SJCRH30 (cell line): ENCODE measurements at places on chromosomes 5 and 9. TPM values are rescaled to one million over a fixed set of nuclear protein-coding genes. Genes with fewer than 3 reads are reported as not detected.

GRCh38 chr9:129436751-129437625 lies 183.9 kb downstream of the C9orf50 start:
- DNase-seq: no peak

DNA sequence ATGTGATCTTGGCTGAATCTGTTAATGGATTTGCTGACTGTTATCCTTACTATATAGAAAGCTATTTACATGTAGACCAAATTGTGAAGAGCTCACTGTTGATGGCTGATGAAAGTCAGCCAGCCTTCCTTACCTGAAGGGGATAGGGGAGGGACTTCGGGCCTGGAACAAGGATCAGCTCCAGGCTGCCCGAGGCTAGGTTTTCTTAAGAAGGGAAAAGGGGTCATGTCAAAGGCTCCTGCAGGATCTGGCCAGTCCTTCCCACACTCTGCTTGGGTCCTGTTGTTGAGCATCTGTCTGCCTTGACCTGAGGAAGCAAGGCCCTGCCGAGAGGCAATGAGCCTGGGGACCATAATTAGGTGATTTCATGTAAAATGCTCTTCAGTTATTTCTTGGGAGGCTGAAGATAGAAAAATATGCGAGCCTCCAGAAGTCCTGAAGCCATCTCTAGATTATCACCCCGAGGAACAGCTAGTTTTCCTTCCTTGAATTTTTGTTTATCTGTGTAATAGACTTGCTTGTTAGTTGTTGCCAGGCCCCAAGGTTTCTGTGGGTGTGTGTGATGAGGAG lies 261.4 kb downstream of the PDZD2 start:
- no peak for DNase-seq

TTC39B gene
- 2.2 and 2.4 TPM in 2 replicates for total RNA-seq

- DNase-seq: peak; percentile 6
These were observed at the start of gene PTPRD for GRCh38 chr9:10612641-10613398. Gene PTPRD (minus strand): TSS chr9:10613002.

- peak; percentile 46 for DNase-seq
These were observed 31.4 kb upstream of the ANKRD55 start for GRCh38 chr5:56264417-56265025.

DNA sequence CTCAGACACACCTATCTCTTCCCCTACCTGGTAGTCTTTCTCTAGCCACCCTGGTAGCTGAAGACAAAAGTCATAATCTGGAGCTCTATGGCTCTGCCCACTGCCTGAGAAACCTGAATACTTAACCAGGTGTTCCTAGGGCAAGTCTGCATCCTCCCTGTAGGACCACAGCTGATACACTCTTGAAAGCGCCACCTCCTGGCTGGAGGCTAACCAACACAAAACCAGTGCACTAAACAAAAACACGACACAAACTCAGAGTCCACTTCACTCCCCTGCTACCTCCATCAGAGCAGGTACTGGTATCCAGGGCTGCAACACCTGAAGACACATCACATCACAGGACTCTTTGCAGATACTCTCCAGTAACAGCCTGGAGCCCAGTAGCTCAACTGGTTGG lies 84.6 kb upstream of the ANXA1 start:
- no peak for DNase-seq

CAVIN4 gene
- 5.4 and 7.1 TPM in 2 replicates for total RNA-seq

DBH gene
- 2.2 and 2.5 TPM in 2 replicates for total RNA-seq

GRCh38 chr5:81021951-81022687 lies 62.0 kb downstream of the RASGRF2 start:
- no peak for DNase-seq
